ENCODE measurements at places on chromosomes 5 and 9.

GRCh38 chr5:134289509-134290113 is 63.7 kb upstream of the PPP2CA start:
- no peak for DNase-seq

- DNase-seq = no peak
Measured at GRCh38 chr5:76763136-76763535, 47.2 kb downstream of the F2R start.

DNA sequence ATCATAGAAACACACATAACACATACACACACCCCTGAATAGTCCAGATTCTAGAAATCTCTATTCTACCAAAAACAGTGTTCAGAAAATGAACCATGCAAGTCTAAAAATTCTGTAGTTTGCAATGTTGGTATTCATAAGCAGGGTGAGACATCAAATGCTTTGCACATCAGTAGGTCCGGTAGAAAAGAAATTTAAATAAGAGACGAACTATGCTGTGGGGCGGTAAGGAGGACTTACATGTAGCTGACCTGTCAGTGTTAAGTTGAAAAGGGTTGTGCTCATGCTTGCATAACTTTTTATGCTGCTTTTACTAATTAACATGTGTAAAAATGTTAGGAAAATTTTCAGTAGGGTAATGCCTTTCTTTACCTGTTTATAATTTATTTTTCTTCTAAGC is 409.1 kb downstream of the KIAA0825 start:
- DNase-seq = no peak

- DNase-seq = no peak
Measured at GRCh38 chr9:22108581-22109370, 99.7 kb upstream of the CDKN2B start.

GRCh38 chr9:5695860-5696259 is 67.0 kb downstream of the RIC1 start:
- DNase-seq = no peak

GRCh38 chr5:32311404-32312196 is 1.1 kb downstream of the MTMR12 start:
- no peak for DNase-seq

GRCh38 chr5:23025629-23026233 is 172.6 kb upstream of the CDH12 start:
- no peak for DNase-seq

DNA sequence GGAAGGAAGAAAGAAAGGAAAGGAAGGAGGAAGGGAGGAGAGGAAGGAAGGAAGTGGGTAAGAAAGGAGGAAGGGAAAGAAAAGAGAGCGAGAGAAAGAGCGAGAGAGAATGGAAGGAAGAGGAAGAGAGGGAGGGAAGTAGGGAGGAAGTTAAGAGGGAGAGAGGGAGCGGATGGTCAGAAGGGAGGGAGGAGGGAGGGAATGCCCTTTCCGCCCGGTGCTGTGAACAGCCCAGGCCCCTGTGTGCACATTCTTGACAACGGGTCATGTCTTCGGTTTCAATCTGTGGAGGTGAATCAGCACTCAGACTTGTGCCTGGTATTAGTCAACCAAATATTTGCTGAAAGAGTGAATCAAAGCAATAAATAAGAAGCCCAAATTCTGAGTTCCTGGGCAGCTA is 39.2 kb downstream of the PRUNE2 start:
- no peak for DNase-seq

DNA sequence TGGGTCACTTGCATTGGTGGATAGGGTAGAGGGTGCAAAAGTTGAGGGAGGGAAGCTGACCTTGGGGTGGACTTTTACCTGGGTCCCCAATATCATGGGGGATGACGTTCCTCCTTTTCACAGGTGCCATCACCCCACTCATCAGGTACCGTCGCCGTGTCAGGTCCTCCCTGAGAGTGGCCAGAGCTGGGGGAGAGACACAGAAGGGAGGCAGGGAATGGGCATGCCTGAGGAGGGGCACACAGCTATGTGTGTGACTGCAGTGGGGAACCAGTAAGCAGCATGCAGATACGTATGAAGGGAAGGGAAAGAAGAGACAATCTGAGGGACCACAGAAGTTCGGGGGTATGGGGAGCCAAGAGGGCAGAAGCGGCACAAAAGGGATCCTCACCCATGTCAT is 6.5 kb downstream of the CREB3 start:
- DNase-seq = no peak

DNA sequence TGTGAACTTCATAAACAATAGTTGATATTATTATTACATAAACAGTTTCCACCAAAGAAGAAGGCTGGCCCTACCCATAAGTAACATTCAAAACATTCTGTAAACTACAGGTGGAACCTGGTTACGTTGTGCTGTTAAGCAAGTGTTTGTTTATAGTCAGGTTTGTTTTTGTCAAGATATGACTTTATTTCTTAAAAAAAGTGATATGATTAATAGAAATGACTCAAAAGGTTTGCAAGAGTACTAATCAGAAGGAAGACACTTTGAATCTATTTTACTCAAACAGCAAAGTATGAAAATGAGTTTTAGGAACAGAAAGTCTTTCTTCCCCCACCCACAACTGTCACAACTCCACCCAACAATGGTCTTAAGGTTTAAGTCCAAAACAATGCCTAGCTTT is 220.8 kb downstream of the PLK2 start:
- DNase-seq = no peak

DNA sequence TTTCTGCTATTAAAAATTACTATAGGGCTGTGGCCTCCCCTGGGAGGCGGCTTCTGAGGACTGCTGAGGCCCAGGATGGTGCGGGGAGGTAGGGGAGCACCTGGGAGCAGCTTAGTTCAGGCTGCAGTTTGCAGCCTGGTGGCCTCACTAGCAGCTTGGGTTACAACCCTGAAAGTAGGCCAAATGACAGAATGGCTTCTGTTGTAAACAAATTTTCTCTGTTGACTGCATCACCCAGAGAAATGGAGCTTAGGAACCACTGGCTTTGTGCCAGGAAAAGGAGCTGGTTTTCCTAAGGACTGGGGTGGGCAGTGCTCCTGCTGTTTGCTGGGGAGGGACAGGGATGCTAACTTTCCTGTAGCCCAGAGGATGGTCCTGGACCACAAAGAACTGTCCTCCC is 130.3 kb downstream of the ENTREP1 start:
- DNase-seq = no peak

GRCh38 chr5:100708645-100709171 is 173.5 kb downstream of the FAM174A start:
- no peak for DNase-seq

DNA sequence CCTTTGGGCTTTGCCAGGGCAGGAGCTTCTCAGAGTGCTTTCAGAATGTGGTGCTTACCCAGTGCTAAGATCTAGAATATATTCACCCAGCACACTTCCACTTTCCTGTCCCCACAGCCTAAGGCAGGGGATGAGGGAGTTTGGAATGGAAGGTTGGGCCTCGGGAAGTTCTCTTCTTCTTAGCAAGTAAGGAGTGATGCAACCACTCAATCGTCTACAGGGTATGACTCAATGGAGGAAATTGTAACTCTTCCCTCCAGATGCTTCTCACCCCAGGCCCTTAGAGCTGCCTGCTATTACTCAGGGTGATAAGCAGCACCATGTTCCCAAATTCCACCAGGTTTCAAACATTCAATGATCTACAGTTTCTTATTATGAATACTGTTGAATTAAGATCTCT is 30.8 kb upstream of the AGGF1 start:
- no peak for DNase-seq
